NCI-H1930 (cell line): ENCODE measurements at places on chromosomes 5 and 9.

- DNase-seq: no peak
These were observed 66.3 kb upstream of the TJP2 start for GRCh38 chr9:69107771-69108170.

GRCh38 chr9:11064909-11065308 lies 452.1 kb upstream of the PTPRD start:
- DNase-seq: no peak

- no peak for DNase-seq
These were observed 301.8 kb upstream of the PRR16 start for GRCh38 chr5:120162321-120162720.

GRCh38 chr5:133062276-133062675 lies 10.5 kb downstream of the HSPA4 start:
- DNase-seq: no peak

DNA sequence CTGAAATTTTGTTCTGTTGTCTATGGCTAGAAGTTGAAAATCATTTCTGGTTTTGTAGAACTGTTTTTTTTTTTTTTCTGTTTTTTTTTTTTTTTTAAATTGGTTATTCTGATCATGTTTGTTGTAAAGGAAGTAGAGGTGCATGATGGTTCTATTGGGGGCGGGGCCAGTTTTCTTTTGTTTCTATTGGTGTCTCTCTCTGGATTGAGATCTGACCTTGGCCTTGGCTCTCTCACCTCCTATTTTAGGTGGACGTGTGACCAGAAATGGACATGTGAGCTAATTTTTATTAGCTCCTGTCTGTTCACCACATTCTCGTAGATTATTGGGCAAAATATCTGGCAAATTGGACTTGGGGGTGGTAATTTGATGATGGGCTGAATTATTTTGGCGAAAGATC lies 3.2 kb downstream of the ZNF618 start:
- DNase-seq: no peak

- no peak for DNase-seq
These were observed 90.3 kb upstream of the IFNK start for GRCh38 chr9:27433631-27434325.

GRCh38 chr9:106277966-106278365 lies 583.6 kb downstream of the TMEM38B start:
- no peak for DNase-seq

DNA sequence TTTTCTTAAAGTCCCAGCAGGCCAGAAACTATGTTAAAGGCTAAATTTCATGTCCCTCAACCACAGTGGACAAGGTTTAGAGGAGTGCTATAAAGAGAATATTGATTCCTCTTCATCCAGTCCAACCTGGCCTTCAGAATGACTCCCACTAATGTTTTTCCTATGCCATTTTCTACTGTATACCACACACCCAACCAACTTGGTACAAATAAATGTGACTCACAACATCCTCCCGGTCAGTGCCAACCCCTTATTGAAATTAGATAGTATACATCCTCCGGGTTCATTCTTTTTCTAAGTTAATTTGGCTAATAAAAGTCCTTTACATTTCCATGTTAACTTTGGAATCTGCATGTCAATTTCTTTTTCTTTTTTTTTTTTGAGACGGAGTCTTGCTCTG lies 215.1 kb downstream of the TSSK1B start:
- DNase-seq: no peak

- no peak for DNase-seq
These were observed 20.2 kb upstream of the BARHL1 start for GRCh38 chr9:132562306-132562573.

- DNase-seq: no peak
These were observed 112.8 kb upstream of the PRSS3 start for GRCh38 chr9:33682551-33682950.

- no peak for DNase-seq
These were observed 332.4 kb downstream of the NTRK2 start for GRCh38 chr9:85001925-85002324.

DNA sequence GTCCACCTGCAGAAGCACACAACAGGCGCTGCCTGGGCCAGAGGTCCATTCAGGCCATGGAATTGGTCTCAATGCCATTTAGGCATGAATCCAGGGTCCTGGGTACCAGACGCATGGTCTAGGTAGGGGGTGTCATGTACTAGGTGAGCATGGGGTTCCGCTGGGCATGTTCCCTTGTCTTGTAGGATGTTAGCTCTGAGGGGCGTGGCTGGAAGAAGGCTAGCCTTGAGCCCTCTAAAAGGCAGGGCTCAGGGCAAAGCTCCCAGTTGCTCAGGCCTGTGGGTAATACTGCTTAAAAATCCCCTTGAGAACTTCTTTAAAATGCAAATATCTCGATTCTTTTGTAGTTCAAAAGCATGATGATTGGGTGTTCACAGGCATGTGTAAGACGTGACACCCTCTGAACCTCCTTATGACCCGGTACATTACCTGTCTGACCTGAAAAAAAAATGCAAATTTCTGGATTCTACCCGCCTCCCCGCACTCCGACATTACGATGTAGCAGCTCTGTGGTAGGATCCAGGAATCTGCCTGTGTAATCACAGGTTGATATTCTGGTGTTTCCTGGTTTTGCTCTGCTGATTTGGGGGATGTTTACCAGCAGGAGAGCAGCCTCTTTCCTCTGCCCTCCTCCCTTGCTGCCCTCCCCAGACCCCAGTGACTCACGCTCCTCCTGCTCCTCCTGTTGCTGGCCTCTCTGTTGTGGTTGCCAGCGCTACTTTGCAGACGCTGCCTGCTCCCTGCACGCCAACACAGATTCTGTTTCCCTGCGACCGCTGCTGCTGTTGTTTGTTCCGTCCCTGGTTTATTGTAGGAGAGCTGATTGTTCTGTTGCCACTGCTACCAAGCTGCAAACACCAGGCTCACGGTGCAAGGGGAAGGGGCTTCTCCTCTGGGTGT lies 5.7 kb downstream of the TMC1 start:
- no peak for DNase-seq

DNA sequence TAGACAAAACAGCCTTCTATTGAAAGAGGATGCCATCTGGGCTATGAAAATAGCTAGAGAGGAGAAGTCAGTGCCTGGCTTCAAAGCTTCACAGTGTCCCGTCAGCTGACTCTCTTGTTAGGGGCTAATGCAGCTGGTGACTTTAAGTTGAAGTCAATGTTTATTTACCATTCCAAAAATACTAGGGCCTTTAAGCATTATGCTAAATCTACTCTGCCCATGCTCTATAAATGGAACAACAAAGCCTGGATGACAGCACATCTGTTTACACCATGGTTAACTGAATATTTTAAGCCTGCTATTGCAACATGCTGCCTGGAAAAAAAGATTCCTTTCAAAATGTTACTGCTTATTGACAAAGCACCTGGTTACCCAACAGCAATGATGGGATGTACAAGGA lies 309.1 kb downstream of the NTRK2 start:
- DNase-seq: no peak

DNA sequence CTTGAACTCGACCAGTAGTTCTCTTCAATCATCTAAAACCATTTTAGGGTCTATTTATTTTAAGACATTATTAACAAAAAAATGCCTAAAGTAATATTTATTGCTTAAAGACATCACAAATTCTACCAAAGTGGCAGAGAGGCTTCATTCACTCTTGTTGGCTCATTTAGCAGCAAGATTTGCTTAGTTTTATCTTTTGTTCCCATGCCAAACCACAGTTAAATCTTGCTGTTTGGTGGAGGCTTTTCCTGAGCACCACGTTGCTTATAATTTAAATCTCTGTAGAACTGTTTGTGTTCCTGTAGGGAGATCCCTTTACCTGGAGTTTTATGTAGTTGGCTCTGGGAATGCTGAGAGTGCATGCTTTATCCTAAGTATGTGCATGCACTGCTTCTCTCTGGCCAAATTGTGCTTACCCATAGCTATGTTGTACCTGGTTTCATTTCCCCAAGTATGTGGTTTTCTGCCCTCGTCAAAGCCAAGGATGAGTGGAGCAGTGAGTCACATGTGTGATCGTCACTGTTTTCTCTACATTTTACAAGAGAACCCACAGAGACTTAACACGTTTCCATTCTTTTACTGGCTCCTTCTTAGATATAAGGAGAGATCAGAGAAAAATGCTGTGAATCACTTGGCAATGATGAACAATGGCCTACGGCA lies 42.1 kb upstream of the MAST4 start:
- no peak for DNase-seq

DNA sequence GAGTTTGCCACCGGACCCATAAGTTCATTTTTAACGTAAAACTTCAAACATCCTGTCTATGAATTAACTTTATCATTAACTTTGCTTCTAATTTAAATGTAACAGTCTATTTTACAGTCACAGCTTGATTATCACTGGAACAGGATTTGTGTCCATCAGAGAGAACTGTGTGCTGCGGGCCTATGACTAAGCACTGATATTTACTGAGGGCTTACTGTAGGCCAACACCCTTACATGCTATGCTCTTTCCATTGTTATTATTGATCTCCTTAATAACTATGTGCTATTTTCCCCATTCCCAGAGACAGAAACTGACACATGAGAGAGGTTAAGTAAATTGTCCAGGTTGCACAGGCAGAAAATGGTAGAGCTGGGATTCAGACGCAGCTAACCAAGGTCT lies 24.0 kb upstream of the GPR151 start:
- DNase-seq: no peak

- DNase-seq: no peak
These were observed 82.0 kb downstream of the SLC1A1 start for GRCh38 chr9:4572184-4572826.

DNA sequence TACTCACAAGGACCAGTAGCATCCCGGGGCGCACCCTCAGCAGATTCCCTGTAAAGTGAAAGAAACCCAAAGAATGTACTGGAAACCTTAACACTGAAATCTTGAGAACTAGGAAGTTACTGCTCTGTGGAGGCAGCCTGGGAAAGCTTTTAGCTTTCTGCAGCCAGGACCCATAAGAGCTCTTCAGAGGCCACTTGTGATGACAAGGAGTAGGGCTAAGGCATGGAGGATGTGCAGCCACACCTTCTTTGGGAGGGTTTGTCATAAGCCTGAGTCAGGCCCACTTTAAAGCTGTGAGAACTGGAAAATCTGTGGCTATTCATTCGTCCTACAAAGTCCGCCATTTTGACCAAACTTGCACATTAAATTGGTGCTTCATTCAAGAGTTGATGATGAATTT lies 291.1 kb upstream of the TLE4 start:
- DNase-seq: no peak

- DNase-seq: no peak
These were observed 397.5 kb downstream of the HTR1A start for GRCh38 chr5:63564789-63565188.

- DNase-seq: no peak
These were observed 65.6 kb downstream of the RALGPS1 start for GRCh38 chr9:126980231-126980630.

- DNase-seq: no peak
These were observed 370.6 kb downstream of the NTRK2 start for GRCh38 chr9:85040146-85040545.

GRCh38 chr5:6572086-6572824 lies 60.6 kb downstream of the NSUN2 start:
- DNase-seq: no peak

GRCh38 chr9:15070716-15071115 lies 160.5 kb upstream of the FREM1 start:
- DNase-seq: no peak

DNA sequence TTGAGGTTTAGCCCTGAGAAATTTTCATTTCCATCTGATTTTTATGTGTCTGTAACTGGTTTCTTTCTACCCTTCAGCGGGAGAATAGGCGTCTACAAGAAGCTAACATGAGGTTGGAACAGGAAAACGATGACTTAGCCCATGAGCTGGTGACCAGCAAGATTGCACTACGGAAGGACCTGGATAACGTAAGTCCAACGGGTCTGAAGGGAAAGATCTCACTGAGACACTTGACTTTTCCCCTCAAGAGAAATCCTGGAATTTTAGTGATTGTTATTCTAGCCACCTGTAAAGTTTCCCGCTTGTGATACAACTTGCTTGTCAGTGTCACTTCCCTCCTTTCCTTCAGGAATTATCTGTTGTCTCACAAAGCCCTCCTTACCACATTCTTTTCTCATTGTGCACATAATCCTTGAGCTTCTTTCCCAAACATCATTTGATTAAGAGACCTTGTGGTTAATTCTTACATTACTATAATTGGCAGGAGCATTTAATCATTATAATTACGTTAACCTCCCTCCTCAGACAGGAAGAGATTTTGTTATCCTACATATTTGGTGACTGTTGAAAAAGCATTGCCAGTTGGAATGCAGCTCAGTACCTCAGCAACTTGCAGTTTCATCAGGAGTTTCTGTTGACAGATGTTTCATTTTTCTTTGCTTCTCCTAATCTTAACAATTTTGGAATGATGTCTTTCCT lies 56.9 kb downstream of the GPR21 start:
- no peak for DNase-seq

DNA sequence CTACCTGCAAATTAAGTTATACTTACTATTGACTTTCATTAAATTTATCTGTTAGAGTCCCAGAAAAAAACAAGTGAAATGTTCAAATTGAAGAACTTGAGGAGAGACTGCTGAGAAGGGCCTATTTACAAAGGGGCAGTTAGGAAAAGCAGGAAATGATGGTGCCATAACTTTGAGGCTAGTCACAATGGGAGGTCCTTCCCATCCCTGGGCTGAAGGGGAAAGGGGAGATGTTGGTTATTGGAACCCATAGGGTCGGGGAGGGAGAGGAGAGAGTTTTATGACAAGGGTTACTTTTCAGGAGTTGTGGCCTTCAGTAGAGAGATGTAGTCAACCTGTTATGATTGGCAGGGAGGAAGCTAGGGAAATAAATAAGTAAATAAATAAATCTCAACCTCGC lies 169.1 kb downstream of the DMRT2 start:
- no peak for DNase-seq

DNA sequence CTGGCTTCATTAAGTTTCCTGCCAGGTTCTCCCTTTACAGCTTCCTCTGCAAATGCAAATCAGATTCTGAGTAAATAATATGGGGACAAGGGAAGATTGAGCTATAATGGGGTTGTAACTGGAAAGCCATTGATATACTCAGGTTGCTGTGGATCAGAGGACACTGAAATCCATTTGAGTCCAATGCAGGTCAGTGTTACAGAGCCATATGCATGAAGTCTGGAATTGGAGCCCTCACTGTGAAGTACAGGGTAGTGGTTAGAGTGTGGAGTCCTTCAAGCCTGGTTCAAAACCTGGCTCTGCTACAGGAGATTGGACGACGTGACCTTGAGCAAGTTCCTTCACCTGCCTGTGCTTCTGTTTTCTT lies 48.7 kb downstream of the TIMD4 start:
- no peak for DNase-seq

GRCh38 chr9:90808890-90809685 lies 7.5 kb downstream of the SYK start:
- no peak for DNase-seq

DNA sequence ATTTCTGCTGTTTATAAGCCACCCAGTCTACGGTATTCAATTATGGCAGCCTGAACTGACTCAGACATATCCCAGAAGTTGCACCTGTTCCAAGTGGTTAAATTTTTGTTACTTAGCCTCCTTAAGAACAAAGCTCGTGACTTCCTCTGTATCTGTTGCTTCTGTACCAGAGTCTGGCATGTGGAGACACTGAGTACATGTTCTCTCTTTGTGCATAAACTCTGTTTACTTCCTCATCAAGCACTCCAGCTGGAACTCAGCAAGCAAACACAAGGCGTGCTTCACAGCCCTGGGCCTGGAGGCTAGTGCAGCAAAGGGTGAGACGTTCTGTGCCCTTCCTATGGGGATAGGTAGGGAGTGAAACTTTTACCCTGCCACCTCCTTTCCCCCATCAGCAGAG lies 19.0 kb downstream of the C9orf152 start:
- DNase-seq: no peak
